Left colon (tissue), 2 donors: ENCODE measurements at places on chromosomes 4 and X. TPM values are rescaled to one million over a fixed set of nuclear protein-coding genes. Genes with fewer than 3 reads are reported as not detected.

DNA sequence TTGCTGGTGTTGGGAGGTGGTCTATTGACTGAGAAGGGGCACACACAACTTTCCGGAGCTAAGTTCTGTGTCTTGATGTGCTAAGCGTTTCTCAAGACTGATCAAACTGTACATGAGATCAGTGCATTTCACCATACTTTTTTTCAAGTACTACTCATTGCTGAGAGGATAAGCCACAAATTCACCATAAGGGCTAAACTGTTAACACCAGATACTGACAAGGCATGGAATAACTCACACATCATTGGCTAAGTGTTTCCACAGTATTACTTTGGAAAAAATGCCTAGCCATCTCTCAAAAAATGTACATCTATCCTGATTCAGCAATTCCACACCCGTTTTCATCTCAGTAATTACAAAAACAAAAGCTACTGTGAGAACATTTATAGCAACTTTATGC, 13.0 kb downstream of the RBMX start:
- DNase-seq, result no peak

DNA sequence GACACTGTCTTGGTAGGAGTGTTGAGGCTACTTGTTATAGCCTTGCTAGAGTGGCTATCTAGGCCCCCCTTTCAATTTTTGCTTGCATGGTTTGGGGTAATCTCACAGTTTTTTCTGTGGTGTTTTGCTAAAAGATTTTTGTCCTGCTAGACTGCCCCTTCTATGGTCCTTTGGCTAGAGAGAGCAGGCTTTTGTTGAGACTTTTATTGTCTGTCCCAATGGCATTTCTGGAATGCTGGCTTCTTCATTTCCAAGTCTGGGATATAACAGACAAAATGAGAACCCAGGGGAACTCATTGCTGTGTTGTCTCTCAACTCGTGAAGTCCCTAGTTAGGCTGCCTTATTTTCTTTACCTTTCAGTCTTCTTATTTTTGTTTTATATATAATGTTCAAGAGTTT, 160.2 kb upstream of the ZC4H2 start:
- DNase-seq, result no peak

DNA sequence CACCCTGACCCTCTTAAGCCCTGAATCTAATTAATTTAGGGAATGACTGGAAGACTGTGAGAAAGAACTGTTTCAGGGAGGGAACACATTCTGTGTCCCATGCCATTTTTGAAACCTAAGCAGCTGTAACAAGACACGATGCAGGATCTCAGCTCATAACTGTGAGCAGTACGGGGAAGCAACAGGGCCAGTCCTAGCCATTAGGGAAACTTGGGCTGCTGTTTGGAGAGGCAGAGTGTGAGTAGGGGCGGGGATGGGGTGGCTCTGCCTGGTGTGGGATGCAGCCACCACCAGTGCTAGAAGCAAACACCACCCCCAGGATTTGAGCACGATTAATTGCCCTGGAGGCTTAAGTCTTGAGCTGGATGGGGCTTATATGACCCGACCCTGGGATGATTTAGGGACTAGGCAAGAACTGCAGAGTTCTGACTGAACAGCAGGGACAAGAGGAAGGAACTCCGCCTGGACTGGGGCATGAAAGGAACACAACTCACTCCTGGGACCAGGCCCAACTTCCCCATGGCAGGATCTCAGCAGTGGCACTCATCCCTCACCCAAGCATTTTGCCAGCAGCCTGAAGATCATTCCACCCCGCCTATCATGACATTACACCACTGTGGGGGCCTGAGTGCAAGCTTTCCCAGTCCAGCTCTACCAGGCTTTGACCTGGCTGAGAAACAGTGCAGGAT, 43.1 kb downstream of the ATRX start:
- no peak for DNase-seq

GRCh38 chr4:973431-974397, at the start of gene DGKQ:
DGKQ (minus strand) TSS chr4:973569; CDS start chr4:973482, 87 bp downstream.
- peak; percentile 76 for DNase-seq

TSPAN7 gene
- 97.1 TPM for total RNA-seq

XKRX gene
- total RNA-seq, result 2.1 TPM

SGMS2 gene
- 55.9 TPM for total RNA-seq

FGFBP1 gene
- total RNA-seq, result 39.8 TPM

VEGFD gene
- 3.9 TPM for total RNA-seq

ARL9 gene
- total RNA-seq, result not detected
